Muscle of back (tissue), 13 donors: ENCODE measurements at places on chromosomes 13 and 19.
A peak's percentile ranks its signal among the peaks of the same experiment; 100 is the strongest.

DNA sequence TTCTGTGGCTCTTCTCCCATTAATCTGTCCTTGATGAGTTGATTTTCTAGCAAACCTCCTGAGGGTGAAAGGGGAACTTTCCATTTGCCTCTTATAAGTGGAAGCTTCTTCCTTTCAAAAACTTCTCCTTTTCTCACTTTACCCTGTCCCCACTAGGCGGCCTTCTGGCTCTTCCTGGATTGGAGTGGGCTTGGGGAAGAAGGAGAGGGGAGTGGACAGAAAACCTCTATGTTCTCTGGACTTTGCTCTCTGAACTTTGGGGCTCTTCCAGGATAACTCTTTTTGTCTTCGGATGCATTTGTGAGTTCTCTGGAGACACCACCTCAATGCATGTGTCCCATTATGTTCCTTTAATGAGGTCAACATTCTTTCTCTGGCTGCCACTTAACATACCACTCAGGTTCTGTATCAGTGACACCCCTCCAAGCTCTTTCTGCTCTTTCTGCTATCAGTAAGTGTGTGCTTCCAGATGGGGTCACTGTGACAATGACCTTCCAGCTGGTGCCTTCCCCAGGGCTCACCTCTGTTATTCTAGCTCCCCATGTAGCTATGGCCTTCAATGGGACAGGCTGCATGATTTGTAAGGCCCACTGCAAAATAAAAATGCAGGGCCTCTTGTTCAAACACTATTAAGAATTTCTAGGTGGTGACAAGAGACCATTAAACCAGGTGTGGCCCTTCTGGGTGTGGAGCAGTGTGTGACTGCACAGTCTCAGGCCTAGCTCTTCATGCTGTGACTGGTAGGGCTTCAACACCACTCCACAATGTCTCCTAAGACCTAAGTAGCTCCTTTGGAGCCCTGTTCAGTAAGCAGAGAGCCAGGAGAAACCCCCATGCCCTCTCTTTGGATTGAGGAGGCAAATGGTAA is 389.2 kb downstream of the EFNB2 start:
- DNase-seq, result no peak

DNA sequence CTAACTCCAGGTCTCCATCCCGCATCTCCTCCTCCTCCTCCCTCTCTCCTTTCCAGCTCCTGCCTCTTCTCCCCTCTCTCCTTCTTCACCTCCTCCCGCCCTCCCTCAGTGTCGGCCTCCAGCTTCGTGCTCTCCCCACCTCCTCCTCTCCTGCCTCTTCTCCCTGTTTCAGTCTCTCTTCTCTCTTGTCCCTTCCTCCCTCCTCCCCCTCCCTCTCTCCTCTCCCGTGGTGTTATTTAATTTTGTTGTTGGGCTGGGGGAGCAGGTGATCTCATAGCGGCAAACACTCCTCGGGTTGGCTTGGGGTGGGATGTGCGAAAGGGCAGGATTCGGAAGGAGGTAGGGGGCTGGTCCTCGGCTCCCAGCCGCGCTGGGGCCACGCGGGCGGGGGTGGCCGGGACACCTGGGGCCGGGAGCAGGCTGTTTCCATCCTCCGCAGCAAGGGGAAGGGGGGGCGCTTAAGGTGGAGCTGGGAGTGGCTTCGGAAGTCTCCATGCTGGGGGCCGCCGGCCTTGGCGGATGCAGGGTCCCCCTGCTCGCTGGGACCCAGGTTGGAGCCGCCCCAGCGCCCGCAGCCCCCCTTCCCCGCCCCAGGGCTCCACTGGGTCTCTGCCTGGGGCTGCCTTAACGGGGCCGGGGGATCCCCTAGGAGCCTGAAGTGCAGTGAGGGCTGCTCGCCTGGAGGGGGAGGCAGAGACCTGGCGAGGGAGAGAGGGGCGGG is at the start of gene CA11:
Gene CA11 (minus strand): TSS at position 187 of the 721 bp plus-strand sequence. CDS start 555 bp downstream, outside the sequence.
- peak; percentile 97 for DNase-seq

DNA sequence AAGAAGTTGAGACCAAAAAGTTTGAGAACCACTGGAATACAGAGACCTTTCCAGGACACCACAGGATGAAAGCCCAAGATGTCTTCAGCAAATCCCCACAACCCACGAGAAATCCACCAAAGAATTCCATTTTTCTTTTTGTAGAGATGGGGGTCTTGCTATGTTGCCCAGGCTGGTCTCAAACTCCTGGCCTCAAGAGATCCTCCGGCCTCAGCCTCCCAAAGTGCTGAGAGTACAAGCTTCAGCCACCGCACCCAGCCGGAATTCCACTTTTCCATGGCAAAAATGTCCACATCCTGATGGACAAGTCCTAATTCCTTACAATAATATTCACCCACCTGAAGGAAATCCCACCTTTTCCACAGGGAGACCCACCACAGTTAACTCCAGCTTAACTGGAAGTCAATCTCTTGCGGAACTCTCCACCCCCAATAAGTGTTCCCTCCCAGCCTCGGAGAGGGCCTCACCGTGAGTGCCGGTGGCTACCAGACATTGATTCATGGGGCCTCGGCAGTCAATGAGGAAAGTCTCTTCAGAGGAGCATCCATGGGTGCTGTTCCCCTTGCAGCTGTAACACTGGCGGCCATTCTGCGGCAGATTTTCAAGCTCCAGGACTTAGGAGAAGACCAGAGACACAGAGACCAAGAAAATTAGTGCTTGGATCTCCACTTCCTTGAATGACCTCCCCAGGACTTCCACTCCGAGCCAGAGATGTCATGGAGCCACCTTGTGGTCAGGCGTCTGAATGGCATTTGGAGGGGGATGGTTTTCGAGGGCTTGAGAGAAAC is 12.3 kb upstream of the CADM4 start:
- DNase-seq, result peak; percentile 73

- no peak for DNase-seq
Observed at GRCh38 chr19:1017115-1017905, 3.6 kb downstream of the TMEM259 start.

DNA sequence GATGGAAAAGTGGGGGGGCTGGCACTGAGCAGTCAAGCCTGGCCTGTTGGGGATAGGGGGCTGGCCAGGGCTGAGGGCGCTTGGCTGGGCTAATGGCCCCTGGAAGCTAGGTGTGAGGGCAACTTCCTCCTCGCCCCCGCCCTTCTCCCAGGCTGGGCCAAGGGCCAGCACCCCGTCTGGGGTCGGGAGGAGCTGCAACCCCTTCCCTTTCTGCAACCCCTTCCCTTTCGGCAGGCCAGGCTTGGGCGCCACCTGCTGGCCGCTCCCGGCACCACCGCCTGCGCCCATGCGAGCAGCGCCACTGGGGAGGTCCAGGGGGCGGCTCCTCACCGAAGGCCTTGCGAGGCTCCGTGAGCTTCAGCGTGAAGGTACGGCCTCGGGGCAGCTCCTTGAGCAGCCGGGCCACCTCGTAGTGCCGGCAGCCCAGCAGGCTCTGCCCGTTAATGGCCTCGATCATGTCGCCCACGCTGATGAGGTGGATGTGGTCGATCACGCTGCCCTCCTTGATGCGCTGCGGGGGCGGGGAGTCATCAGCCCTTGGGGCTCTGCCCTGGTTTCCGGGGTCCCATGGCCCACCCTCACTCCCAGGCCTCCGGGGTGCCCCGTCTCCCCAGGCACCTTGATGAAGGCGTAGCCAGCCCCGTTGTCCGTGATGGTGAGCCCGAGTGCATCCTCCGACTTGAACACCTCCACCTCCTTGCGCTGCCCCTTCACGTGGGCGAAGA is 5.0 kb upstream of the PTGER1 start:
- DNase-seq, result peak; percentile 56

- DNase-seq, result no peak
Observed at GRCh38 chr13:53217194-53217593, 188.6 kb downstream of the OLFM4 start.

DNA sequence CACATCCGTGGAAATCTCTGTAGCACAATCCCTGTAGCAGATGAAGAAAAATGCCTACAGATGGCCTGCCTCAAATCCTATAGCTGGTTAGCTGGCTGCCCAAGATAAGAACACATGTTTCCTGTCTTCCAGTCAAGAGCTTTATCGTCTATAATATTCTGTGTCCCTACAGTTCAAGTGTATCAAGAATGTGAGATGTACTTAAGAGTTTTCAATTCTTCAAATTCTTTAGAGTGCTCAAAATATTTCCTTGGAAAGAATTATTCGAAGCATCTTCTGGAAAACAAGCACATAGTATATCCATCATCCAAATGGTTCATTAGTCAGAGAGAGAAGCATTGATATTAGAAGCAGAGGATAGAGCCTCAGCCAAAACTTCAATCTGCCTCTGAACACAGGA is 239.8 kb downstream of the COG6 start:
- peak; percentile 27 for DNase-seq

DNA sequence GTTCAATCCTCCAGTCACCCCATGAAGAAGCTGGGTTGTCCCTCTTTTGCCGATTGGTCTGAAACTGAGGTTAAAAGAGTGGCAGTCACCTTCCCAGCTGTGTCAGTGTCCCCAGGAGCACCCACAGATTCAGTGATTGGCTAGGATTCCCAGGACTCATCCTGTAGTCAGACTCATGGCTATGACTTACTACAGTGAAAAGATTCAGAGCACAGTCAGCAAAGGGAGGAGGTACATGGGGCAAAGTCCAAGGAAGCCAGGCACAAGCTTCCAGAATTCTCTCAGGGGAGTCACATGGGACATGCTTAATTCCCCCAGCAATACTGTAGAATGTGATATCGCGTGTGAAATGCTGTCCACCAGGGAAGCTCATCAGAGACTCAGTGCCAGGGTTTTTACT is 14.2 kb downstream of the ZNF473 start:
- no peak for DNase-seq

GRCh38 chr19:48668332-48668731 is 4.5 kb downstream of the NTN5 start:
- DNase-seq, result no peak

- DNase-seq, result no peak
Observed at GRCh38 chr19:49790866-49791265, 22.2 kb downstream of the FUZ start.

GRCh38 chr19:35470128-35470527 is 20.1 kb downstream of the KRTDAP start:
- no peak for DNase-seq

DNA sequence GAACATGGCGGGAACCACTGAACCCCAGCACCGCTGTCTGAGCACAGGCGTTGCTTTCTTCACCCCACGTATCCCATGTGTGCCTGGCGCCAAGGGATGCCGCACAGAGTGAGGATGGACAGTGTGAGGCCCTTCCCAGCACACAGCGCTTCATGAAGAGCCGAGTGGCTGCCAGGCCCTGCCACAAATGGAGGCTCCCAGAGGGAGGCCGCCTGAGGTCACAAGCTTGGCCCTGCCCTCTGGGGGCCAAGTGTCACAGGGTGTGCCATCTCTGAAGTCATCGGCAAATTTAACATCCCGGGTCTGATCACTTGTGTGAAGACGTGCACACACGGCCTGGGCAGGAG is 24.4 kb downstream of the MPND start:
- DNase-seq, result peak; percentile 13

DNA sequence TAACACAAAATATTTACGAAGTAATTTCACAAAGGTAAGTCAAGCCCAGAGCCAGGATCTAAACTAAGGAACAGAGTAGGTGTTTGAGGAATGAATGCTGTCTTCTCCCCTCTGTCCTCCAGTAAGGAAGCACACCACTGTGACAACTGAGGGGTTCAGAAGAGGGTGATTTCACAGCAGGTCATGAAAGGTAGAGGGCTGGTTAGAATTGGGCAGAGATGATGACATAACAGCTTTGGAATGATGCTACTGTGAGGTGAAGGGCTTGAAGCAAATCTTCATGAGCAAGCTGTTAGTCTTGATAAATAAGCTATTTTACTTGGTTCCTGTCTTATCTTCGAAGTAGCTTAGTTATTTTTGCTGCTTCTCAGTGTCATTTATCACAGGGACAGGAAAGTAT is 498.6 kb downstream of the FGF9 start:
- DNase-seq, result no peak

DNA sequence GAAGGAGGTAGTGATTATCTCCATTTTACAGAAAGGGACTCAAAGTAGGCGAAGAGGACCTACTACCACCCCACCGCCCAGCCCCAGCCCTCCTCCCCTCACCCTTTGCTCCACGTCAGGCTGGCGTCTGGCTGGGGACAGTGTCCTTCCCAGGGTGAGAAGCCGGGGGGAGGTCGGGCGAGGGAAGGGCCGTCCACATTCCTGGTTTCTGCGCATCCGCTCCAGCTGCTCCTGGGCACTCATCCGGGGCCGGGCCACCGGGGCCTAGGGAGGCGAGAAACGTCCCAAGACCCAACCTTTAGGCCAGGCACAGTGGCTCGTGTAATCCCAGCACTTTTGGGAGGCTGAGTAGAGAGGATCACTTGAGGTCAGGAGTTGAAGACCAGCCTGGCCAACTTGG is 4.8 kb upstream of the HSD17B14 start:
- DNase-seq, result no peak
